Stimulated activated CD8-positive, alpha-beta memory T cell treated with anti-CD3 and anti-CD28 coated beads, Interleukin-4, amount 100 ng/mL, for 24 hours (primary cell): ENCODE measurements at places on chromosomes 12 and 14.

GRCh38 chr14:50363714-50364111, 33.0 kb downstream of the CDKL1 start:
- no peak for DNase-seq

DNA sequence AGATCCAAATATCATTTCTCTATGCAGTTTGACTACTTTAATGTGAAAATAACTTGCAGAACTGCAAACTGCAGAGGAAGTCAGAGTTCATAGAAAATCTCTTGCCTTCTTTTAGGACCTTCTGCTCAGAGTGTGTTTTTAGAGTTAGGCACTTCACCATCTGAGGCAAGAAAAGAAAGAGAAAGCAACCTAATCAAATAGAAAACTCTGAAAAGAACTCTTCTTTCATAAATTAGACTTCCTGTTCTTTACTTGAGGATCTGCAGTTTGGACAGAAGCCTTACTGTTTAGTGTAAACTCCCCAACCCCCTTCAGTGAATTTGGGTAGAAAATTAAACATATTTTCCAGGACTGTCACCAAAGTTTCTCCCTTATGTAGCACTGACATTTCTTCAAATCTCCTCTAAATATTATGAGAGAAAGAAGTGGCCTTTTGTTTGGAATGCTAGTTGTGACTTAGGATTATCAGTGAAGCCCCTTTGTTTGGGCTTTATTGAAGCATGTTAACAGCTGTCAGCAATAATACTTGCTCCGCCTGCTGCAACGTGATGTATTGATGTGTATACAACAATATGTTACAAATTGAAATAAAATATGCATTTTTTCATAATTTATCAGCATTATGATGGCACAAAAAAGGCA, 99.5 kb downstream of the PDZRN4 start:
- no peak for DNase-seq

DNA sequence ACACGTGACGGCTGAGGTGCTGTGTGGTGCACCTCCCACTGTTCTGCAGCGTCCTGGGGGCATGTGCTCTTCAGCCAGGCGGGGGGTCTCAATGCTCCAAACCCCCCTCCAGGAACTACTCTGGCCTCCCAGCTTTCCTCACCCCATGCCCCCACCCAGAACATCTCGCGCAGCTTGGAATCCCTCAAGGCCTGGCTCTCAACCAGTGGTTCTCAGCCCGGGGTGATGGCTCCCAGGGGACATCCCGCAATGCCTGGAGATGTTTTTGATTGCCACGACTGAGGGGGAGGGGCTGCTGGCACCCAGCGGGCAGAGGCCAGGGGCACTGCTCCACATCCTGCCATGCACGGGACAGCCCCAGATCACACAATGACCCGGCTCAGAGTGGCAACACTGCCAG, 78.9 kb upstream of the DICER1 start:
- no peak for DNase-seq

DNA sequence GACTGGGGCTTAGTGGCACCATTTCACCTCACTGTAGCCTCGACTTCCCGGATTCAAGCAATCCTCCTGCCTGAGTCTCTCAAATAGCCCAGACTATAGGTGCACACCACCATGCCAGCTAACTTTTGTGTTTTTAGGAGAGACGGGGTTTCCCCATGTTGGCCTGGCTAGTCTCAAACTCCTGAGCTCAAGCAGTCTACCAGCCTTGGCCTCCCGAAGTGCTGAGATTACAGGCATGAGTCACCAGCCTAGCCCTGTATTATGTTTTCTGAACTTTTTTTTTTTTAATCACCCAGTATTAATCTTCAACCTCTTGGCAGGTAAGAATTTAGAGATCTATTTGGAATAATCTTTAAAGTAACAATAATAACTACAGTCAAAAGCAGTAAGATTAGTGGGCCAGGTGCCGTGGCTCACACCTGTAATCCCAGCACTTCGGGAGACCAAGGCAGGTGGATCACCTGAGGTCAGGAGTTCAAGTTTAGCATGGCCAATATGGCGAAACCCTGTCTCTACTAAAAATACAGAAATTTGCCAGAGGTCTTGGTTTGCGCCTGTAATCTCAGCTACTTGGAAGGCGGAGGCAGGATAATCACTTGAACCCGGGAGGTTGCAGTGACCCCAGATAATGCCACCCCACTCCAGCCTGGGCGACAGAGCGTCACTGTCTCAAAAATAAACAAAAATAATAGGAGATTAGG, 8.6 kb downstream of the NANOG start:
- no peak for DNase-seq

GRCh38 chr12:21350975-21351374, 16.3 kb upstream of the SLCO1A2 start:
- no peak for DNase-seq
